ENCODE measurements at places on chromosomes 7 and 10.
A peak's percentile ranks its signal among the peaks of the same experiment; 100 is the strongest.

DNA sequence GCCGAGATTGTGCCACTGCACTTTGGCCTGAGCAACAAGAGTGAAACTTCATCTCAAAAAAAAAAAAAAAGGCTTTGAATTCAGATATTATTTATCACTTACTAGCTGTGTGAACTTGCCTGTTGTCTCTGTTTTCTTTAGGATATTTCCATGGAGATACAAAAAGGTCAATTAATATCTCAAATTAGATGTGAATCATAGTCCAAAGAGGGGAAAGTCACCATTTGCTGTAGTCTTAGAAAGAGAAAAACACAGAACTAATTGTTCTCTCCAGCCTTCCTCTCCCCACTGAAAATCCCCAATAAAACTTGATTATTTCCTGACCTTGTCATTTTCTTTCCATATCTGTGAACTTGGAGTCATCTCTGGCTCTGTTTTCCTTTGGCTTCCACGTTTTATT, 21.2 kb downstream of the HEPACAM2 start:
- H3K4me1 ChIP-seq = no peaks in the 10 kb centered on the region
- H3K27me3 ChIP-seq = no peaks in the 10 kb centered on the region
- H3K36me3 ChIP-seq = no peaks in the 10 kb centered on the region
- H3K27ac ChIP-seq = no peak overlapping the region
- DNase-seq = no peak

GRCh38 chr7:158018098-158018762, 569.4 kb downstream of the PTPRN2 start:
- no peaks in the 10 kb centered on the region for H3K36me3 ChIP-seq
- H3K27me3 ChIP-seq = peaks cover 2% of the 10 kb centered on the region
- no peak overlapping the region for H3K4me3 ChIP-seq
- DNase-seq = no peak
- no peaks in the 10 kb centered on the region for H3K4me1 ChIP-seq

GRCh38 chr7:72413886-72414285, 1.7 kb upstream of the CALN1 start:
- H3K4me3 ChIP-seq = no peak overlapping the region
- H3K36me3 ChIP-seq = no peaks in the 10 kb centered on the region
- DNase-seq = no peak
- no peaks in the 10 kb centered on the region for H3K27me3 ChIP-seq
- H3K4me1 ChIP-seq = no peaks in the 10 kb centered on the region
- H3K27ac ChIP-seq = no peak overlapping the region

GRCh38 chr10:26931223-26931622, 70.5 kb upstream of the ABI1 start:
- H3K27ac ChIP-seq = no peak overlapping the region
- H3K36me3 ChIP-seq = no peaks in the 10 kb centered on the region
- H3K4me1 ChIP-seq = peaks cover 2% of the 10 kb centered on the region
- no peaks in the 10 kb centered on the region for H3K27me3 ChIP-seq

DNA sequence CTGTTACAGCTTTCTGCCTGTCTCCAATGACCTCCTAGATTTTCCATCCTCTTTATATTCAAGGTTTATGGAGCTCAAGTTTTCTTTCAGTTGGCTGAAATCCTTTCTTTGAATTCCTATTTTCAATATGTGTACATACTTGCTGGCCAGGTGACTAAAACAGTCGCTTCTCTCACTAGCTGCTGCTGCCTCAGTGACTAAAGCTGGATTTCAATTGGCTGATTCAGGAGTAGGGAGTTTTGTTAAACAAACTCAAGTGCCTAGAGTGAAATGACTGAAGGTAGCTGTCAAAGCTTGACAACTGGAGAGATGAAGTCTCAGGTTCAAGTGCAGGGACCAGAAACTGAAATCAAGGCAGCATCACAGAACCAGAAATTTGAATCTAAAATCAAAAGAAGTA, 6.7 kb upstream of the POLR1F start:
- H3K4me3 ChIP-seq = no peak overlapping the region
- no peak for DNase-seq
- H3K36me3 ChIP-seq = no peaks in the 10 kb centered on the region
- peaks cover 1% of the 10 kb centered on the region for H3K4me1 ChIP-seq
- H3K27me3 ChIP-seq = peaks cover 6% of the 10 kb centered on the region

DNA sequence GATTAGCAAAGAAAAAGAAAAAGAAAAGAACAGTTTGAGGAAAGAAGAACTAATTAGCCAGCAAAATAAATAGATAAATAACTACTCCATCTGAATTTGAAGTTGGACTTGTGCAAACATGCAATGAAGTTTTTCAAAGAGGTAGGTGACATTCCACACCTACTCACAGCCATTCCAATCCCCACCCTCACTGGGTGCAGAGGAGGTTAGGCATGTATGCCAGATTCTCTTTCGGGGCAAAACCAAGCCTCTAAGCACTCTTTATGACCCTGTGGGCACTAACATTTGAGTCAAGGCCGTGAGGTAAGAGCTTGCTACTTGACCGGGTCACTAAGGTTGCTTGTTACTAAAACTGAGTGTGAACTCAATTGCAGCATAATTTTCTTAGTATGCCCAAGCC, 108.4 kb upstream of the SEMA3A start:
- H3K27me3 ChIP-seq = peaks cover 2% of the 10 kb centered on the region
- no peak overlapping the region for H3K27ac ChIP-seq
- H3K4me1 ChIP-seq = no peaks in the 10 kb centered on the region
- H3K4me3 ChIP-seq = no peak overlapping the region

GRCh38 chr7:28106321-28106829, 74.2 kb downstream of the JAZF1 start:
- no peaks in the 10 kb centered on the region for H3K36me3 ChIP-seq
- no peak for DNase-seq
- H3K27me3 ChIP-seq = no peaks in the 10 kb centered on the region
- no peak overlapping the region for H3K27ac ChIP-seq

GRCh38 chr7:3683546-3684539, 382.8 kb downstream of the SDK1 start:
- no peak for DNase-seq
- no peaks in the 10 kb centered on the region for H3K27me3 ChIP-seq
- H3K4me1 ChIP-seq = no peaks in the 10 kb centered on the region
- no peak overlapping the region for H3K4me3 ChIP-seq
- H3K27ac ChIP-seq = no peak overlapping the region

GRCh38 chr7:100367676-100368613, 5.3 kb upstream of the PILRA start:
- DNase-seq = no peak
- H3K4me1 ChIP-seq = peaks cover 38% of the 10 kb centered on the region
- H3K27ac ChIP-seq = no peak overlapping the region

DNA sequence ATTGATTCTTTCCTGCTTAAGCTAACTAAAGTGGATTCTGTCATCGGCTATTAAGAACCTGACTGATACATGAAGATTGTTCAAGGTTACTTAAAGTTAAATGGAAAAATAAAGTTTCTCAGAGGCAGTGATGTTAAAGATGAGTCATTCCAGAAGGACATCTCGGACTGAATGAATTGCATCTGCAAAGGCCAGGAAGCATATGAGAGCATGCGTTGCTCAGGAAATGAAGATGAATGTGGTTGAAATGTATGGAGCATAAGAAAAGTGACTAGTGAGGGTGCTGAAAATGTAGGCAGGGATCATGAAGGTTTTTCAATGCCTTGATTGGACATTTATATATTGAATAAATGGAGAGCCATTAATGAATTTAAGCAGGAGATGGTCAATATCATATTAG, 133.9 kb upstream of the GHITM start:
- H3K36me3 ChIP-seq = no peaks in the 10 kb centered on the region
- DNase-seq = no peak

GRCh38 chr10:57395923-57396322, 871.8 kb downstream of the IPMK start:
- H3K27me3 ChIP-seq = no peaks in the 10 kb centered on the region
- no peak for DNase-seq
- no peak overlapping the region for H3K27ac ChIP-seq
- H3K36me3 ChIP-seq = no peaks in the 10 kb centered on the region
- no peaks in the 10 kb centered on the region for H3K4me1 ChIP-seq
- H3K4me3 ChIP-seq = no peak overlapping the region

GRCh38 chr10:130804281-130804680, 507.2 kb downstream of the TCERG1L start:
- H3K36me3 ChIP-seq = no peaks in the 10 kb centered on the region
- H3K27ac ChIP-seq = no peak overlapping the region
- no peak overlapping the region for H3K4me3 ChIP-seq
- no peaks in the 10 kb centered on the region for H3K4me1 ChIP-seq
- no peaks in the 10 kb centered on the region for H3K27me3 ChIP-seq
- DNase-seq = no peak

- H3K4me1 ChIP-seq = peaks cover 19% of the 10 kb centered on the region
- peaks cover 34% of the 10 kb centered on the region for H3K27me3 ChIP-seq
- DNase-seq = no peak
- peak overlapping the region; percentile 10 for H3K4me3 ChIP-seq
- H3K27ac ChIP-seq = no peak overlapping the region
- H3K36me3 ChIP-seq = no peaks in the 10 kb centered on the region
Measured at GRCh38 chr10:49184642-49185111, 3.5 kb downstream of the TMEM273 start.

GRCh38 chr7:155414547-155415492, 43.1 kb upstream of the EN2 start:
- H3K4me3 ChIP-seq = no peak overlapping the region
- H3K36me3 ChIP-seq = no peaks in the 10 kb centered on the region
- peaks cover 13% of the 10 kb centered on the region for H3K27me3 ChIP-seq
- DNase-seq = no peak
- no peak overlapping the region for H3K27ac ChIP-seq

- no peak for DNase-seq
- H3K4me1 ChIP-seq = no peaks in the 10 kb centered on the region
- no peak overlapping the region for H3K27ac ChIP-seq
- no peak overlapping the region for H3K4me3 ChIP-seq
- H3K27me3 ChIP-seq = no peaks in the 10 kb centered on the region
- no peaks in the 10 kb centered on the region for H3K36me3 ChIP-seq
Measured at GRCh38 chr10:129219364-129219763, 247.7 kb upstream of the MGMT start.

- H3K36me3 ChIP-seq = no peaks in the 10 kb centered on the region
- peaks cover 31% of the 10 kb centered on the region for H3K4me1 ChIP-seq
- no peak overlapping the region for H3K4me3 ChIP-seq
- no peaks in the 10 kb centered on the region for H3K27me3 ChIP-seq
Measured at GRCh38 chr7:121546632-121547543, 150.8 kb upstream of the FAM3C start.

GRCh38 chr10:1127629-1128028, 71.4 kb downstream of the WDR37 start:
- H3K27ac ChIP-seq = no peak overlapping the region
- no peaks in the 10 kb centered on the region for H3K27me3 ChIP-seq
- H3K4me3 ChIP-seq = no peak overlapping the region

DNA sequence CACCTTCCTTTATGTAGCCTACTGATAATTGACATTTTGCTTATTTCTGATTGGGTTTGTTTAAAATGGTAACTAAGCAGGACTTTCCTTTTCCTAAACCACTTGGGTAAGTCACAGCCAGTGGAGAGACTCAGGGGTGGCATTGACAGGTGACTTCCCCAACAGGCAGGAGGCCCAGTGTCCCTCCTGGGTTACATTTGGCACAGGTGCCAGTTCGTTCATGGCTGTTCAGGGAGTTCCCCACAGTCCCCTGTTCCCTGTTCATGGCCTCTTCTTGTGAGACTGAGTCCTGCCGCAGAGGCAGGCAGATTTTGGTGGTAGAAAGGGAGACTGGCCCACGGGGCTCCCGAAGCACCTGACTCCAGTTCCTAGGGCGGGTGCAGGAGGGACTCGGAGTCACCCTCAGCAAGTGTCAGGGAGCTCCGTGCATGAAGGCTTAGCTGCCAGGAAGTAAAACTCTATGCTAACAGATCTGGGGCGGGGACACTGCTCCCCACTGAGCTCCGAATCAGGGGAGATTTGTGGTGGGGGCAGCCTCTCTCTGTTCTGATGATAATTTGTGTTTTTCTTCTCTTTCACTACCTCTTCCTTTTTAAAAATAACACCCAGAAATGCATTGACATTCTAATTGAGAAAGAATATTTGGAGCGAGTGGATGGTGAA, 84.1 kb downstream of the EZH2 start:
- H3K27ac ChIP-seq = no peak overlapping the region
- H3K36me3 ChIP-seq = peaks cover 34% of the 10 kb centered on the region
- no peak overlapping the region for H3K4me3 ChIP-seq
- H3K27me3 ChIP-seq = no peaks in the 10 kb centered on the region
- no peak for DNase-seq

- no peak overlapping the region for H3K27ac ChIP-seq
- peaks cover 14% of the 10 kb centered on the region for H3K4me1 ChIP-seq
- DNase-seq = no peak
- H3K27me3 ChIP-seq = peaks cover 62% of the 10 kb centered on the region
Measured at GRCh38 chr7:37918526-37918925, 1.9 kb upstream of the SFRP4 start.

DNA sequence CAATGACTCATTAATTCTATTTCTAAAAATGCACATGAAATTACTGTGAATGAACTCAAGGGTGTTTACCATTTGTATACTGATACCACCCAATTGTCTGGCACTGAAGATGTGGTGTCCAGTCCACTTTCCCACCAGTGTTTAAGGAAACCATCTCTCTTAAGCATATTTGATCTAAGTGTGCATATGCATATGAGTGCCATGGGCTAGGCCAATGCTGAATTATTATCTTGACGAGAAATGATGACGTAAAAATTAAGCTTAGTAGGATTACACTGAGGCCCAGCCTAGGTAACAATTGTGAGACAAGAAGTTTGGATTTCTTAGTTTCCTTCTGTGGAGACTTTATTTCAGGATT, 59.7 kb downstream of the SVIL start:
- no peaks in the 10 kb centered on the region for H3K4me1 ChIP-seq
- H3K4me3 ChIP-seq = no peak overlapping the region
- H3K27ac ChIP-seq = no peak overlapping the region
- DNase-seq = no peak
- no peaks in the 10 kb centered on the region for H3K36me3 ChIP-seq
- H3K27me3 ChIP-seq = no peaks in the 10 kb centered on the region

GRCh38 chr10:62047960-62048383, 146.5 kb downstream of the ARID5B start:
- H3K4me1 ChIP-seq = peaks cover 87% of the 10 kb centered on the region
- peak; percentile 73 for DNase-seq
- H3K36me3 ChIP-seq = peaks cover 77% of the 10 kb centered on the region
- peak overlapping the region; percentile 100 for H3K27ac ChIP-seq
- no peaks in the 10 kb centered on the region for H3K27me3 ChIP-seq
- peak overlapping the region; percentile 94 for H3K4me3 ChIP-seq

DNA sequence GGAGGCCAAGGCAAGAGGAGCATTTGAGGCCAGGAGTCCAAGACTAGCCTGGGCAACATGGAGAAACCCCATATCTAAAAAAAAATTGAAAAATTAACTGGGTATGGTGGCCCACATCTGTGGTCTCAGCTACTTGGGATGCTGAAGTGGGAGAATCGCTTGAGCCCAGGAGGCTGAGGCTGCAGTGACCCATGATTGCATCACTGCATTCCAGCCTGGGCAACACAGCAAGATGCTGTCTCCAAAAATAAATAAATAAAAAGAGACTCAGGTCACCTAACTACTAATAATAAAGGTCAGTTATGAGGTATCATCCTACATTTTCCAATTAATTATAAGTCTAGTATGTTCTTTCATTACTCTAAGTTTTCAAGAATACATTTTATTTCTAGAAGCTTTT, 20.6 kb downstream of the CABCOCO1 start:
- no peak overlapping the region for H3K4me3 ChIP-seq
- H3K4me1 ChIP-seq = no peaks in the 10 kb centered on the region
- H3K36me3 ChIP-seq = no peaks in the 10 kb centered on the region
- no peak for DNase-seq

- H3K27ac ChIP-seq = no peak overlapping the region
- no peaks in the 10 kb centered on the region for H3K36me3 ChIP-seq
- H3K4me3 ChIP-seq = no peak overlapping the region
- no peaks in the 10 kb centered on the region for H3K27me3 ChIP-seq
- H3K4me1 ChIP-seq = no peaks in the 10 kb centered on the region
Measured at GRCh38 chr7:83738291-83738835, 89.4 kb upstream of the SEMA3E start.
